Activated naive CD8-positive, alpha-beta T cell treated with anti-CD3 and anti-CD28 coated beads for 36 hours (primary cell): ENCODE measurements at places on chromosomes 4 and X. TPM values are rescaled to one million over a fixed set of nuclear protein-coding genes. Genes with fewer than 3 reads are reported as not detected.

- no peaks in the 10 kb centered on the region for H3K4me1 ChIP-seq
- no peak overlapping the region for H3K27ac ChIP-seq
- H3K27me3 ChIP-seq = peaks cover 5% of the 10 kb centered on the region
- DNase-seq = no peak
Observed at GRCh38 chr4:16663732-16664131, 234.7 kb downstream of the LDB2 start.

- H3K4me1 ChIP-seq = peaks cover under 1% of the 10 kb centered on the region
- H3K27me3 ChIP-seq = no peaks in the 10 kb centered on the region
- H3K27ac ChIP-seq = no peak overlapping the region
- peaks cover 4% of the 10 kb centered on the region for H3K36me3 ChIP-seq
Observed at GRCh38 chrX:119407681-119408080, 8.5 kb downstream of the SLC25A43 start.

DNA sequence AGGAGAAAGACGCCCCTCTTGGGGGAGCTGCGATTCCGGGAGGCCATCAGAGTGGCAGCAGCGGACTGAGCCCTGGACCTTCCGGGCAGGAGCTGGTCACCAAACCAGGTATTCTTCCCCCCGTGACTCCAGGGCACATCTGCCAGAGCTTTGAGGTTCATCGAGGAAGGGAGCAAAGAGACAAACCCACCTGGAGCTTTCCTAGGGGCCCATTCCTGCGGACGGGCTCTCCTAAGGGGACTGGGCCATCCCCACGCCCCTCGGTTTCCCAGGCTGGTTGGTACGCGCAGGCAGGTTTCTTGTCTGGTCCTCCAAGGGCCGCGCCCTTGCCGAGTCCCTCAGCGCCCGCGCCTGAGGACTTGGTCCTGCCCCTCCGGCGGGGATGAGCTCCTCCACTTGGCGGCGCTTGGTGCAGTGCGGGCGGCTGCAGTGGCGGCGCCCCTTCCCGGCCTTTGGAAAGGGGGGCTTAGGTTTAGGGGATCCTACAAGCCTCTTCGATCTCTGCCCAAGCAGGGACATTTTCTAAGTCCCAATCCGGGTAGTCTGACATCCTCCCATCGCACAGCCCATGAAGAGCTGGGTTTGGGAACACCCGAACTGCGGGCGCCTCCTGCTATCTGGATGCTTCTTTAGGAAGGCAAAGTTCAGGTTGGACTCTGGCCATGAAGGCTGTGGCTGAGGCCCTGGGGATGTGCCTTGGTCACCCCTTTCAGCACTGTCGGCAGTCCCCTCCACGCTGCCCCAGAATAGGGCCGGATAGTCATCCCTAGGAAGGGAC is 538 bp downstream of the STBD1 start:
- H3K4me1 ChIP-seq = peaks cover 17% of the 10 kb centered on the region
- DNase-seq = peak; percentile 14
- no peaks in the 10 kb centered on the region for H3K36me3 ChIP-seq

DNA sequence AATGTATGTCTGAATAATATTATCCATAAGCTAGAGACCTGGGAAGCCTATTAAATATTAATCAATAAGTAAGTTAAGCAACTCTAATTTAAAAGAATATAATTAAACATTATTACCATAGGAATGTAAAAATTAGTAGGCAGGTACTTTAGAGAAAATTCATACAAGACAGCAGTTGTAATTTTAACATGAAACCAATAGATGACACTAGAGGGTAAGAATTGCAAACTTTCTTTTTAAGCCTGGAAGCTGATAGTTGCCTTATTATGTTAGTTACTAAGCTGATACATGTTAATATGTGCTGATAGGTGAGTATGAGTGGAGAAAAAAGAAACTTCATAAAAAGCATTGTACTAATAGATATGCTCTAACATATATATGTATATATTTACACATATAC is 1157.4 kb downstream of the FAM133A start:
- H3K27ac ChIP-seq = no peak overlapping the region
- H3K36me3 ChIP-seq = no peaks in the 10 kb centered on the region

DNA sequence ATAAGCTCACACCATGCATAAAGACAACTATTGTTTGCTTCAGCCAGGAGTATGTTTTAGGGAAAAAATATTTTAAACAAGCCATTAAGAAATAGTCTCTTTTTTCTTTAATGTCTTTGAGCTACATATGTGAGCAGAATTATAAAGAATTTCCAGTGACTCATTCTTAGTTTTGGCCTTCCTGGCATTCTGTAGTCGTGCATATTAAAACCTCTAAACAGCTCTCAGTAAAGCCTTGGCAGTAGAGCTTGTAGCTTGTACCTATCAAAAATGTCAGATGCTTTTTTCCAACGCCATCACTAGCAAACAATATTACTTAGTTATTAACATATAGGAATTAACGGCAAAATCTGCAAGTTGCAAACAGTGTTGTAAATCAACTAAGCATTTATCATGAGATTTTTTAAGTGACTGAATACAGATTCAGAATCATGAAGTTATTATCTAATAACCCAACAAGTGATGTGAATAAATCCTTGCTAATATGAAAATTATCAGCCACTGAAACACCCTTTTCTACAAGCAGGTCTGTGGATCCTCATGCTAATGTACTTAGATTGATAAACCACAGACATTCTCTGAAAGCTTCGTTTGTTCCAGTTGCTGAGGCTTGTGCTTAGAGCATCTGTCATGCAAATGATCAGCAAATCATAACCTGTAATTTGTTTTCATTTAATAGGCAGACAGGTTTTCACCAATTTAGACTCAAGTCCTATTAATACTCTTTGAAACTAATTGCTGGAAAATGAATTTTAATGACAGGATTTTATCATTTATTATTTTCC is 412.0 kb upstream of the ATOH1 start:
- DNase-seq = no peak
- no peaks in the 10 kb centered on the region for H3K4me1 ChIP-seq
- H3K27me3 ChIP-seq = no peaks in the 10 kb centered on the region
- H3K36me3 ChIP-seq = no peaks in the 10 kb centered on the region
- no peak overlapping the region for H3K27ac ChIP-seq

DNA sequence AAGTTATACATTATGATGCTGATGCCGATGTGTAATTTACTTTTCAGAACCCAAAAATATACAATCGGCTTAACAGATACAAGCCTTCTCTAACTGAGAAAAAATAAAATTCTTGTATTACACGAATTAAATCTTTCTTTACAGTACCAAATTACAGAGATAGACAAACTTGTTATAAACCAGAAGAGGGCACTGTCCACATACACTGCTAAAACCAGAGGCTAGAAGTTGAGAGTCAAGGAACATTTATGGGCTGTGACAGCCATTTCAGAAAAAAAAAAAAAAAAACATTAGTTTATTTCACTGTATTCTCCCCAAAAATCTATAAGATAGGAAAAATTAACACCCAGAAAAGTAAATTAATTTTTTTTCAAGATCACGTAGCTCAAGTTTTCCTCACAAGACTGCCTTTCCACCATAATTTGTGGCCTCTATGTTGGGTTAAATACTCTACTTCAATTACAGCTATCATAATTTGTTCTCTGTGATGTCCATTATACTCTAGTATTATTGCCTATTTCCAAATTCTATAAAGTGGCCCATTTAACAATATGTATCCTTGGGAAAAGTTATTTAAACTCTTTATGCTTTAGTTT is 12.0 kb downstream of the EREG start:
- H3K4me1 ChIP-seq = peaks cover 4% of the 10 kb centered on the region
- no peak for DNase-seq
- peaks cover 3% of the 10 kb centered on the region for H3K27me3 ChIP-seq
- no peak overlapping the region for H3K27ac ChIP-seq

- peaks cover 43% of the 10 kb centered on the region for H3K27me3 ChIP-seq
- no peak overlapping the region for H3K27ac ChIP-seq
- no peak for DNase-seq
- H3K36me3 ChIP-seq = no peaks in the 10 kb centered on the region
Observed at GRCh38 chrX:9844936-9845577, 58.8 kb downstream of the SHROOM2 start.

DNA sequence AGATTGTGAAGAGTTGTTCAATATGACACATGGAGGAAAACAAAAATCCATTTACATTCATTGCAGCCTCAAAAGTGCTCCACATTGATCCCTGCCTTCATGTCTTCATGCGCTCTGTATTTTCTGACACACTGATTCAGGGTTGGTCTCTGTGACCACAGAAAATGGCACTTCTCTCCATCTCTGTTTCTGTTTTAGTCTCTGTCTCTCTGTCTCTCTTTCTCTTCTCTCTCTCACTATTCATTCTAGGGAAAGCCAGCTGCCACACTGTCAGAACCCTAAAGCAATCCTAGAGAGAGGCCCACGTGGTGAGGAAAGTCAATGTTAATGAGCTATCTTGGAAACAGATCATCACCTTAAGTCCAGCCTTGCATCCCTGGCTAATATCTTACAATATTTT is 2238.4 kb downstream of the PCDH7 start:
- H3K27me3 ChIP-seq = no peaks in the 10 kb centered on the region
- H3K4me1 ChIP-seq = no peaks in the 10 kb centered on the region
- no peak for DNase-seq

DNA sequence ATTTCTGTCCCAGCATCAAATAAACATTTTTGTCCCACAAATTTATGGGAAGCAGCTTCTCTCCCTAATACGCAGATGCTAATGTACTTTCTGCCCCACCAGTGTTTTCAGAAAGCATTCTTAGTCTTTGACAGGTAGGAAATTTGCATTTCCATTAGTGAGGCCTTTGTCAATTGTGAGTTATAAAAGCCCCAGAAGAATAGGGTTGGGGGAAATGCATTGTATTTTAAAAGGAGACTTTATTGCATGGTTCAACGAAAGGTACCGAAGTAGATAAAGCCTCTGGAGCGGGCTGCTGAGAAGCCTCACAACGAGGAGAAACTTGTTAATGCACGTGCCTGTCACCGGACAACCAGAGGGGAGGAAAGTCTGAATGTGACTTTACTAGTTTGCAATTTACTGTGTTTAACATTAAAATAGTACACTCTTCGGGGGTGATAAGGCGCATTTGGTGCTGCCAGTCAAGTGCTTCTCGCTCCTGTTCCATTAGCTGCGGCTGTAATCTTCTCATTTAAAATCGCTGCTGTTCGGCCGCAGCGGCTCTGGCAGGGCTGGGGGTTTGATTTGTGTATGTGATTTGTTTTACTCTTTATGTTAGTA is 63.4 kb downstream of the DCTD start:
- no peaks in the 10 kb centered on the region for H3K27me3 ChIP-seq
- no peak overlapping the region for H3K27ac ChIP-seq
- no peak overlapping the region for H3K4me3 ChIP-seq
- no peak for DNase-seq
- no peaks in the 10 kb centered on the region for H3K4me1 ChIP-seq
- peaks cover 11% of the 10 kb centered on the region for H3K36me3 ChIP-seq

GABRB1 gene
- total RNA-seq = not detected

- peaks cover 14% of the 10 kb centered on the region for H3K36me3 ChIP-seq
- H3K27me3 ChIP-seq = no peaks in the 10 kb centered on the region
- DNase-seq = no peak
Observed at GRCh38 chr4:146368209-146368608, 153.5 kb downstream of the SLC10A7 start.

- DNase-seq = no peak
- H3K4me1 ChIP-seq = peaks cover 20% of the 10 kb centered on the region
- peak overlapping the region; percentile 100 for H3K27ac ChIP-seq
- H3K36me3 ChIP-seq = peaks cover 29% of the 10 kb centered on the region
Observed at GRCh38 chrX:119692191-119693039, 553 bp downstream of the SEPTIN6 start.

ATP2B3 gene
- not detected for total RNA-seq

GRCh38 chrX:989959-990510 is 222.4 kb downstream of the CRLF2 start:
- DNase-seq = peak; percentile 47
- peak overlapping the region; percentile 61 for H3K27ac ChIP-seq
- H3K36me3 ChIP-seq = peaks cover 5% of the 10 kb centered on the region
- H3K4me3 ChIP-seq = peak overlapping the region; percentile 59
- H3K4me1 ChIP-seq = no peaks in the 10 kb centered on the region
- H3K27me3 ChIP-seq = no peaks in the 10 kb centered on the region
